ENCODE measurements at places on chromosomes 4 and X.

DNA sequence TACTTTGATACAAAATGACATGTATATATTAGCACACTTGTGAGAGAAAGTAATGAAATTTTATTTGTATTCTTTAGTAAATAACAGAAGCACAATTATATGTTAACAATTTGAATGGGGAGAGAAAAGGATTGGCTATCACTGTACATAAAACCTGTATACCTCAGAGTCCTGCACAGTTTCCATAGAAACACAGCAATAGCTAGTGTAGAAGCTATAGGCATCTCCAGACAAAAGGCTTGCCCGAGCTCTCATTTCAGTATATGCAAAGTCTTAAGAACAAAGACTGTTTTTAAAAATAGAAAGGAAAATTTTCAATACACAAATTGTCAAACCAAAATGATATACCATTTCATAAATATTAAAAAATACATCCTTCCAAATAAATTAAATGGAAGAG lies 38.5 kb downstream of the GPM6A start:
- no peak for DNase-seq
- H3K36me3 ChIP-seq = no peaks in the 10 kb centered on the region
- no peak overlapping the region for H3K4me3 ChIP-seq
- H3K27ac ChIP-seq = no peak overlapping the region
- H3K27me3 ChIP-seq = peaks cover 4% of the 10 kb centered on the region
- H3K4me1 ChIP-seq = no peaks in the 10 kb centered on the region

DNA sequence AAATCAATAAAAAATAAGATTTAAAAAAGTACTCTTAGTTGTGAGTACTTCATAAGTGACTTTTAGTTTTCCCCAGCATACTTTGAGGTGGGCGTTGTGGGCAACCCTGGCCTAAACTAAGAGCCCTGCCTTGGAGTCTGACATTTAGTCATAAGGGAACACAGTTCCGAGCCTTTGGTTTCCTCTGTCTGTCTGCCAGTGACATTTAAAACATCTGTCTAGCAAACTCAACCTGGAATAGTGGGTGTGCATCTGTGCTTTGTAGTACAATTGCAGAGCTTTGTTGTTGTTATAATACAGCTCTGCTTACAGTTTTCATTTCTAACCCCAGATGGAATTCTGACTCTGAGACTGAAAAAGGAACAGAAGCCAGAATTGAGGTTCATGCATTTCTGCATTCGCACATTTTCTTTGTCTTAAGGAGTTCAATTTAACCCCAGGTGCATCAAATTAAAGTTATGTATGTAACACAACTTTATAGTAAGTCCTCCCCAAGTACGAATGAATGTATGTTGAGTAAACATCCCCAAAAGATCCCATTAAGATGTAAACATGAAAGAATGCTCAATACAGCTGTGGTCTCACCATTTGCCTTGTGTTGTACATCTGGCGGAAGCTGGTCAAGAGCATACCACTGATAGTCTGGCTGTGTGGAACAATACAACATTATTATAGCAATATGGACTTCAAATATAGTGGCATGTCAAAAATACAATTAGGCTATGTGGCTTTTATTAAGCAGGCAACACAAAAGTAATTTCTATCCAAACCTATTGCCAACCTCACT lies 25.9 kb downstream of the TNIP3 start:
- H3K4me1 ChIP-seq = no peaks in the 10 kb centered on the region
- DNase-seq = no peak
- H3K27me3 ChIP-seq = no peaks in the 10 kb centered on the region
- no peaks in the 10 kb centered on the region for H3K36me3 ChIP-seq
- no peak overlapping the region for H3K4me3 ChIP-seq
- no peak overlapping the region for H3K27ac ChIP-seq

DNA sequence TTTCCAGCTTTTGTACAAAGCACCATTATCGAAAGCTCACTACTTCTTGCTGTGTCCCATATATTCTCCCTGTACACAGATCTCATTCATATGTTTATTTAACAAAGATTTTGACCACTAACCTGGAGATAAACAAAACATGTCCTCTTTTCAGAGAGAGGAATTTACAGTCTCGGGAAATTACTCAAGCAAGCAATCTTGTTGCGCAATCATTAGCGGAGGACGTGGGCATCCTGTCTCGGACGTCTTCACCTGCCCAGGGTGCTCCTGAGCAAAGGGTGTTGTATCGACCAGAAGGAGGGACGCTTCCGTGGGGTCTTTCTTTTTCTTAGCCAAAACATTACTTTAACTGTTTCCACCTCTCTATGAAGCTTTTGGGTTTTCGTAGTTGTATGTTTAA lies 66.5 kb upstream of the CLCN4 start:
- peaks cover 59% of the 10 kb centered on the region for H3K36me3 ChIP-seq
- H3K4me3 ChIP-seq = no peak overlapping the region

DNA sequence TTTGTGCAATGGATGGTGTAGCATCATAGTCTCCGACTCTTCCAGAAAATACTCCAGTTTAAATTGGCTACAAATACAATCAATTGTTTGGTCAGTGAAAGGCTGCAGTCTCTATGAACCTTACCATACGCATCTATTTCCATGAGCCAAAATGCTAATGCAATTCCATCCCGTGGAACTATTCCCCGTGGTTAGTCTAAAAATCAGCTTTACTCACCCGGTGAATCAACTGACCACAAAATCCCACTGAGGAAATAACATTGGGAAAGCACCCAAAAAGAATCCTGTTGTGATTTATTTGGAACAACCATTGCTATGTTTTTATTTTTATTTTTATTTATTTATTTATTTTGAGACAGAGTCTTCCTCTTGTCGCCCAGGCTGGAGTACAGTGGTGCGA lies 87.1 kb downstream of the DHX15 start:
- H3K4me3 ChIP-seq = no peak overlapping the region
- no peak overlapping the region for H3K27ac ChIP-seq
- no peaks in the 10 kb centered on the region for H3K4me1 ChIP-seq
- no peaks in the 10 kb centered on the region for H3K36me3 ChIP-seq

DNA sequence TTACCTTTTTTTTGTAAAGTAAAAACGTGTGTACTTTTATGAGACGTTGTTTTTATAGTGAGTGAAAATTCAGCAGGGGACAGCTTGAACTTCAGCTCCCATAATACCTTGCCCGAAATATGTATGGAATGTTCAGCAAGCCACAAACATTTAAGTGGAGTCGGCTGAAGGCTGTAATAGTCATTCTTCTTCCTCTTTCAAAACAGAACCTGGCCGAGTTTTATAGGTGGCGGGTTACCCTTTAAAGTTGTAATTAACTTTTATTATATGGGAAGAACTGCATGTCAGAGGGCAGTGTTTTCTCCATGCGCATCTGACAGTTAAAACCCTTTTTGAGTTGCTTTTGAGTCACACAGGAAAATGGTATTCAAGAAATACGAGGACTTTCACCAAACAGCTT lies 50.7 kb downstream of the CLDN34 start:
- H3K36me3 ChIP-seq = peaks cover 43% of the 10 kb centered on the region
- H3K4me3 ChIP-seq = peak overlapping the region; percentile 73
- peaks cover 30% of the 10 kb centered on the region for H3K4me1 ChIP-seq
- DNase-seq = no peak
- H3K27me3 ChIP-seq = no peaks in the 10 kb centered on the region
- H3K27ac ChIP-seq = peak overlapping the region; percentile 47

GRCh38 chrX:18871970-18872369 lies 111.9 kb downstream of the PHKA2 start:
- no peaks in the 10 kb centered on the region for H3K4me1 ChIP-seq
- H3K27me3 ChIP-seq = peaks cover 4% of the 10 kb centered on the region
- no peak overlapping the region for H3K4me3 ChIP-seq
- no peak overlapping the region for H3K27ac ChIP-seq
- DNase-seq = no peak

DNA sequence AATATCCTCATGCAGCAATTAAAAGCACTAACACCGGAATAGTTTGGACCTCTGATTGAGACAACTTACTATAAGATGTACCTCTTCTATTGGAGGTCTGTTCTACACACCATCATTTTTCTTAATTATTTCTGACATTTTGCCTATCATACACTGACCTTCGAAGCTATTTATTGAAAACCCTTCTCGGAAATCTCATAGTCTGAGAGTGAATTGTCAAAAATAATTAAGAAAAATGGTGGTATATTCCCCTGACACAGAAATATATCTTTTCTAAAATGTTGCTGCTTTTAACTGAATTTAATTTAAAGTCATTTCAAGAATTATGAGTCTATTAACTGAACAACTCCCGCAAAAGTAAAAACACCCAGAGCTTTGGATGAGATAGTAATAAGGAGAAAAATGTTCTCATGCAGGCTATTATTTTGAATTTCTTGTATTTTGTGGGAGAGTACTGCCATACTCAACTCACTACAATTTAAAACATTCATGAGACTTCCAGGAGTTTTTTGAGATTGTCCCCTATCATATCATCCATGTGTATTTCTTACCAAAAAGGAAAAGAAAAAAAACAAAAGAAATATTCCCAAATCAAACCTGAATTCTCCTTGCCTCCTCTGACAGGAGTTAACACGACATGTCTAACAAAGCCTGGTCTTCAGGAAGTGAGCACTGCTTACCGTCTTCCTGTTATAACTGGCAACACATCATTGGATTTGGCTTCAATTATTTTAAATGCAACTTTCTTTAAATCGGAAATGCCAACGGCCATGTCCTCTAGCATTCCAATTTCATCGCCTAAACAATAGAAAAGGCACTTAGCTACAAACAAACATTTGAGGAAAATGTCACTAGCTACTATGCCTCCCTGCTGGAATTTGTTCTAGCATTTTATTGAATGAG lies 485.3 kb downstream of the IL15 start:
- peaks cover 14% of the 10 kb centered on the region for H3K4me1 ChIP-seq
- DNase-seq = no peak
- no peak overlapping the region for H3K4me3 ChIP-seq
- H3K27ac ChIP-seq = no peak overlapping the region

DNA sequence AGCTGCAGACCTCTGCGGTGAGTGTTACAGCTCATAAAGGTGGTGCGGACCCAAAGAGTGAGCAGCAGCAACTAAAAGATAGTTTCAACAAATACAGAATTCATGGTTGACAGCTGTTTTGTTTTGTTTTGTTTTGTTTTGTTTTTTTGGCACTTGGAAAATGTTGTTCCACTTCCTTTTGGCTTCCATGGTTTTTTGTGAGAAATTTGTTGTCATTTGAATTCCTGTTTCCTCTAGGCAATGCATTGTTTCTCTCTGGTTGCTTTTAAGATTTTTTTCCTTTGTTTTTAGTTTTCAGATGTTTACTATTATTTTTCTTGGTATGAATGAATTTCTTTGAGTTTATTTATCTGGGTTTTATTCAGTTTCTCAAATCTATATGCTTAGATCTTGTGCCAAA lies 229.4 kb downstream of the MID1IP1 start:
- no peak overlapping the region for H3K4me3 ChIP-seq
- H3K27me3 ChIP-seq = no peaks in the 10 kb centered on the region
- H3K36me3 ChIP-seq = peaks cover 21% of the 10 kb centered on the region
- H3K4me1 ChIP-seq = no peaks in the 10 kb centered on the region
- no peak for DNase-seq

DNA sequence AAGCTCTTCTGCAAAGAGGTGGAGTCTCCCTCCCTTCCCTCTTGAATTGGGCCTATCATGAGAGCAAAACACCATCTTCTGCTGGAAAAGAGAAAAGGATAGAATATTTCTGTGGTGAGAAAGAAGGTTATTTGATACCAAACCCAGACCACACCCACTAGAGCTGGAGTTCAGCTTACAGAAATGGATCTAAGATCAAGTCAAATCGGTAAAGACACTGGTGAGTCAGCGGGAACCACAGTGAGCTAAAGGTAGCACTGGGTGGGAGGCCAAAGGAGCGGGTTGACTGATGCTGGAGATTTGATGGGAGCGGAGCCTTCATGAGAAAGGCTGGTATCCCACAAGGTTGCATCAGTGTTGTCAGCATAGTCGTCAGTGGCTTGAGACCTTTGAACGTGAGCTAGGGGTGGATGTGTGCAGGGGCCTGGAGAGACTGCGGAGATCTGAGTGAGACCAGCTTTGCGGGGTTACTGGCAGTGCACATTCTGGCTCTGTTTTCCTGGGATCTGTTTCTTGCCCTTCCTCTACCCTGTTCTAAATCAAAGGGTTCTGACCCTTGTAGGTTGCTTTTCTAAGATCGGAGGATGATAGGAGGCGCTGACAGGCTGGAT lies 106.4 kb upstream of the SCOC start:
- H3K4me1 ChIP-seq = peaks cover 44% of the 10 kb centered on the region
- no peak for DNase-seq
- H3K27me3 ChIP-seq = peaks cover 10% of the 10 kb centered on the region
- peak overlapping the region; percentile 96 for H3K27ac ChIP-seq

GRCh38 chrX:63652086-63652765 lies 132.8 kb downstream of the ARHGEF9 start:
- no peaks in the 10 kb centered on the region for H3K4me1 ChIP-seq
- no peak overlapping the region for H3K4me3 ChIP-seq
- no peak overlapping the region for H3K27ac ChIP-seq
- no peaks in the 10 kb centered on the region for H3K27me3 ChIP-seq
- no peak for DNase-seq

DNA sequence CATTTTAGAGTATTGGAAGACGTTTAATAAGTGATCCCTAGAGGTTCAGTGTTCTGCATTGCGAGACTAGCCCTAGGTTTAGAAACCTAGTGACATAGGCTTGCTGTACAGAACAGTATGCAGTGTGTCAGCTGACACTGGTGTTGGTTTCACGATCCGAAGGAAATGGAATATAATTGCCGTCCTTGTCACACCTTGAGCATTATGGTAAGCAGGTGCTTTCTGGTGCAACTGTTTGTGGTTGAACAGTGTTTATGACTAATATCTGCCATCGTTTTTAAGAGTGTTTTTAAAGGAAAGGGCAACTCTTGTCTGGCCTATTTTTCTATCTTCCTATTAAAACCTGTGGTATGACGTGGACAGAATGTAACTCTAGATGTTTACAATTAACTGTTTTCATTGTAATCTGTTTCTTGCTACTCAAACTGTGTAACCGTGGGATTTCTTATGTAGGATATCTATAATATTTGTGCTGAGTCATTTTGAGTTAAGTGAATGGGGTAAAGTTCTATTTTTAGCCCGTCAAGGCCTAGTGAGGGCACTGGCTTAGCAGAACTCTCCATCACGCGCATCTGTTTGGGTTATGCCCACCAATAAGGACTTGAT lies 53.8 kb upstream of the TBC1D14 start:
- H3K4me1 ChIP-seq = no peaks in the 10 kb centered on the region
- H3K27ac ChIP-seq = no peak overlapping the region
- no peaks in the 10 kb centered on the region for H3K27me3 ChIP-seq
- DNase-seq = no peak

DNA sequence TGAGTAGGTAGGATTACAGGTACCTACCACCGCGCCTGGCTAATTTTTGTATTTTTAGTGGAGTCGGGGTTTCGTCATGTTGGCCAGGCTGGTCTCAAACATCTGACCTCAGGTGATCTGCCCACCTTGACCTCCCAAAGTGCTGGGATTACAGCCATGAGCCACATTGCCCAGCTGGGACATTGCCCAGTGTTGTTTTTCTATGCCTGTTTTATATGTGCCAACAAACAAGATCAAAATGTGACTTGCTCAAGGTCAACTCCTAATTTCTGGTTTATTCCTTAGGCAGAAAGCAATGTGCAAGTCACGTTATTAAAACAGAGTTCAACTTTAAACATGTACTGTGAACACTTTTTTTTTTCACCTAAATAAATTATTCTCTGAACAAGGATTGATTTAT lies 2.7 kb downstream of the LRIT3 start:
- no peak overlapping the region for H3K4me3 ChIP-seq
- no peaks in the 10 kb centered on the region for H3K36me3 ChIP-seq
- DNase-seq = no peak
- no peak overlapping the region for H3K27ac ChIP-seq
- no peaks in the 10 kb centered on the region for H3K4me1 ChIP-seq
- no peaks in the 10 kb centered on the region for H3K27me3 ChIP-seq
